ENCODE measurements at places on chromosomes 4 and X.

DNA sequence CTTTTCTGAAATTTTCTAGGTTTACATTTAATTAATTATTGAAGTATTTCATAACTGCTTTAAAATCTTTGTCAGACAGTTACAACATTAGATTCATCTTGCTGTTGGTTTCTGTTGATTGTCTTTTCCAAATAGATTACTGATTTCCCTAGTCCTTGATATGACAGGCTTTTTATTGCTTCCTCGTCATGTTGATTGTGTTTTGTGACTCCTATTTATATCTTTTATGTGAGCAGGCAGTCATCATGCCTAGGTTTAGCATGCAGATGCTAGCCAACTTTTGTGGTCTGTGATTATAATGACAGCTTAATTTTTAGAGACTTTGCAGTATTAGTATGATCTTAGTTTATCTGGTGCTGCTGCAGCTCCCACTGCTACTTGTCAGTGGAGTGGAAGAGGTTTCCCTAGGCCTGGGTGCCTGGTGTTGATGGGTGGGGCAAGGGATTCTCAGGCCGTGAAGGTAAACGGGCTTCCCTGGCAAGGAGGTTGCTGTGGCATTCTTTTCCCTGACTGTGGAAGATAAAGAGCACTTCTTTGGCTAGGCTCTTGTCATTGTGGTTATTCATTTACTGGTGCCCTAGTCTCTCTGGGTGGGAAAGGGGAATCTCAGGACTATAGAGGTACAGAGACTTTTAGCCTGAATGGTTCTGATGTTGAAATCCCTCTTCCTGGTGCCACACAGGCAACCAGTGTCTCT lies 65.7 kb downstream of the SERPINA7 start:
- DNase-seq: no peak

DNA sequence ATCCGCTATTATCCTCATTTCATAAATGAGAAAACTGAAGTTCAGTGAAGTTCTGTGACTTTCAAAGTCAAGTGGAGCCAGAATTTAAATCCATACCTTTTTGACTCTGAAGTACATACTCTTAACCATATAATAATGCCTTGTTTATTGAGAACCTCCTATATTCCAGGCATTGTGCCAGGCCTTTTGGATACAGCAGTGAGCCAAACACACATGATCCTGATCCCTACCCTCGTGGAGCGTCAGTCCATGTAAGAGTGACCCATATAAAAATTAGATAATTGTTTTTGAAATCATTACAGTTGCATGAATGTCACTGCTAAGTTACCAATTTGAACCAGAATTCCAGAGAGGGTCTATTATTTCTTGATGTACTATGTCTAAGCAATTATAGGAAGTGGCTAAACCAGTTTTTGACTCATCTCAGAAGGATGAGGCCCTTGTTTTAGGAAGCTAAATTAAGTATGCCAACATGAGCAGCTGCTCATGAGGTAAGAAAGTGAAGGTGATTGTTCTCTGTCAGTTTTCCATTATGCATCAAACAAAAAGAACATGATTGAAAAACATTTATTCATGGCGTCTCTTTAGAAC lies 289.5 kb downstream of the GLUD2 start:
- DNase-seq: no peak

DNA sequence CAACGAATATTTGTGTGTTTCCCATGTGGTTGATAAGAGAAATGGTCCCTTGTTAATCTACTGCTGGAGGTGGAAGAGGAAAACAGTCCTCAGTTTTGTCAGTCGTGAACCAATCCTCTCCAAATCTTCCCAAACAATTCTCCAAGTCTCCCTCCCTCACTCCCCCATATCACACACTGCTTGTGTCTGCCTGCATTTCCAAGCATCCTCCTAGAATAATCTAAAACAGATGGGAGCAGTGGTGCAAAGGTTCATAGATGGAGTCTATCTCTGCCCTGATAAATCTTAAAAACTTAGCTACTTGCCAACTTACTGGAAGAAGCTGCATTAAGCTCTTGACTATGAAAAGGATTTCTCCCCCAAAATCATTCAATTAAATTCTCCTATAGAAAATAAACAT lies 43.7 kb upstream of the SH3KBP1 start:
- DNase-seq: no peak

DNA sequence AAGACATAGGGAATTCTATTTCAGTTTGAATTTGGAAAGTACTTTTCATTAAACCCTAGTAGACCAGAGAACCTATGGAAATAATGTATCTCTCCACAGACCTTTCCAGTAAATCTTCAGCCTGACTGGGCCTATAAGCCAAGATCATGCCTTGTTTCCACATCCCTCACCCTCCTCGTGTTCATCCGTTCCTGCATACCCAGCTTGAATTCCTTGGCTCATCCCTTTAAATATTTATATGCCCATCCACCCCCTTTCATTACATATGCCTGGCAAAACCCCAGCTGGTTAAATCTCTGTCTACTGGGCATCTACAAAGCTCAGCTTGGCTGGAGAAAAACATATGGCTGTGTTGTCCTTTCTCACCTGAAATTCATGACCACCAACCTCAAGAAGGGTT lies 32.4 kb downstream of the SLC2A9 start:
- DNase-seq: no peak

- no peak for DNase-seq
These were observed 306.1 kb downstream of the PCDH7 start for GRCh38 chr4:31026256-31026655.

- DNase-seq: no peak
These were observed 37.4 kb upstream of the DHRSX start for GRCh38 chrX:2538031-2538757.

DNA sequence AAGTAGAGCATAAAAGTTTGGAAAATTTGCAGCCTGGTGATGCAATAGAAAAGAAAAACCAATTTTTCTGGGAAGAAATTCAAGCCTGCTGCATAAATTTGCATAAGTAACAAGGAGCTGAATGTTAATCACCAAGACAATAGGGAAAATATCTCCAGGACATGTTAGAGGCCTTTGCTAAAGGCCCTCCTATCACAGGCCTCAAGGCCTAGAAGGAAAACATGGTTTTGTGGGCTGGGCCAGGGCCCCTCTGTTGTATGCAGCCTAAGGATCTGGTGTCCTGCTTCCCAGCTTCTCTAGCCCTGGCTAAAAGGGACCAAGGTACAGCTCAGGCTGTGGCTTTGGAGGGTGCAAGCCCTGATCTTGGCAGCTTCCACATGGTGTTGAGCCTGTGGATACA lies 6.2 kb upstream of the RTL3 start:
- DNase-seq: no peak

DNA sequence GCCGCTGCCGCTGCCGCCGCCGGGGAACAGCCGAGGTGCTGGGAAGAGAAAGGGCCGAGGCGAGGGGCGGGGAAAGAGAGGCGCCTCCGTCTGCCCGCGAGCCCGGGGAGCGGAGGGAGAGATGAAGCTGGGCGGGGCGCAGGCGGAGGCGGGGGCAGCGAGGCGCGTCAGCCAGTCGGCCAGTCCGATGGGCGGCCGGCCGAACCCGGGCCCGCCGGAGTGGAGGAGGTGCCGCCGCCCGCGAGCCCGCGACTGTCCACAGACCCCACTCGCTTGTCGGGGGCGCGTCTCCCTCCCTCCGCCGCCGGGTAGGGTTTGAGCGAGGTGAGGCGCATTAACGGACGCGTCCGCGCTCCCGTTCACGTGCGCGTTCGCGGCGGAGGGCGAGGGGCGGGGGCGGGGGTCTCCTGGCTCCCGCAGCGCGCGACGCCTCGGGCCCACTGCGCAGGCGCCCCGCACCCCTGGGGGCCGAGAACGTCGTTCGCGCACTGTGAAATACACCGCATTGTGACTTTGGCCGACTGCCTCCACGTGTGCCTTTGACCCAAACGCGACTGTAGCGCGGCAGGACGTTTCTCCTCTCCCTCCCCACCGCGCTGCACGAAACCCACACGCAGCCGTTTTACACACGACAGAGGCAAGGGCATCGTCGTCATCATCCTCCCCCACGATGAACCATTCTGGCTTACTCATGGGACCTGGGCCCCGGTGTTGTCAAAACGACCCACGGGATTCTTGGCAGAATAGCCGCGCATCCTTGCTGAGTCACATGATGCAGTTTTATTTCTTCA lies at the start of gene NUDT11:
TSS of gene NUDT11 (minus strand) at position 92 of the 791 bp plus-strand sequence. CDS start 148 bp downstream, outside the sequence.
- peak; percentile 43 for DNase-seq

- no peak for DNase-seq
These were observed 34.1 kb downstream of the ADH5 start for GRCh38 chr4:99054428-99054994.

DNA sequence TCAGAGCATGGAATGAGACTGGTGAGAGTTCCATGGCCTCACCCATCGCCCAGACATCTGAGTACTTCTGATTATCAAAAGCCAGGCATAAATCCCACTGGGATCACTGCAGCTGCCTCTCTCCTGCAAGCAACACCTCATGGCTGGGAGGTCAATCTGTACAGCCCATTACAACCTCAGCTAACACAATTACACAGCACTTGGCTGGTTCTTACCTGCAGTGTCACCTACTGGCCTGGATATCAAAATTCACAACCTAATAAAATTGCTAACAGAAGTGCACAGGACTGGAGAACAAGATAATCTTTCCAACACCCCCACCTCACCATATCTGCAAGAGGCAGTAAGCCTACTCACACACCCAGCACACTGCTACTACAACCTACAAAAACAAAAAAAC lies 341.7 kb upstream of the NDST3 start:
- DNase-seq: no peak

- DNase-seq: no peak
These were observed 27.1 kb downstream of the SLAIN2 start for GRCh38 chr4:48368389-48368788.

- no peak for DNase-seq
These were observed 45.7 kb upstream of the INTU start for GRCh38 chr4:127586922-127587571.

DNA sequence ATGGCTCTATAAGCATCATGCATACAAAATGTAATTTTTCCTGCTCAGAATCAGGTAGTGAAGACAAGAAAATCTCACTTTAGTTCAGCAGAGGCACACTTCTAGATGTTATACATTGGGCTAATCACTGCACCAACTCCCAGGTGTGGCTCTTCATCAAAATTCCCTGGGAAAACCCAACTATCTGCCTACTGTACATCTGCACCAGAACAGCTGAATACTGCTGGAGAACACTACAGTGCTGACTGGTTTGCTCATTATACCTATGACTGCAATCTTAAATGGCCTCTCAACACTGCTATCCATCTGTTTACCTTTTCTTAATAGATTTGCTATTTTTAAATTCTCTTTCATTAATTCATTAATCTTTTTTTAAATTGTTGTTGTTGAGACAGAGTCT lies 92.0 kb downstream of the UGT8 start:
- DNase-seq: no peak

DNA sequence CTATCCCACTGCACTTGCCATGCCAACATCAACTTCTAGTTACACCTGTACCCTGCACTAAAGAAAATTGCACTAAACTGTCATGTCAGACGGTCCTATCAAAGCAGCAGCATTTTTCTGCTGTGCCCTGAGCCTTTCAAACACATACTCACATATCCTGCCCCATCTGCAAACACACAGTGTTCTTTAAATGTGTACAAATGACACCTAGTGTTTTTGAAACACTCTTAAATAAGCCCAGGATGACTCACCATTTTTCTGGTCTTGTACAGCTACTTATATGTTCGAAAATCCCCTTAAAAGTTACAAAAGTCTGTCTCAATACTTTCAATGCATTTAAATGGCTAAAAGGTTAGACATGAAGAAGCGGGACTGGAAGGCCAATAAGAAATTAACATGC lies 346.7 kb upstream of the PPARGC1A start:
- DNase-seq: no peak

DNA sequence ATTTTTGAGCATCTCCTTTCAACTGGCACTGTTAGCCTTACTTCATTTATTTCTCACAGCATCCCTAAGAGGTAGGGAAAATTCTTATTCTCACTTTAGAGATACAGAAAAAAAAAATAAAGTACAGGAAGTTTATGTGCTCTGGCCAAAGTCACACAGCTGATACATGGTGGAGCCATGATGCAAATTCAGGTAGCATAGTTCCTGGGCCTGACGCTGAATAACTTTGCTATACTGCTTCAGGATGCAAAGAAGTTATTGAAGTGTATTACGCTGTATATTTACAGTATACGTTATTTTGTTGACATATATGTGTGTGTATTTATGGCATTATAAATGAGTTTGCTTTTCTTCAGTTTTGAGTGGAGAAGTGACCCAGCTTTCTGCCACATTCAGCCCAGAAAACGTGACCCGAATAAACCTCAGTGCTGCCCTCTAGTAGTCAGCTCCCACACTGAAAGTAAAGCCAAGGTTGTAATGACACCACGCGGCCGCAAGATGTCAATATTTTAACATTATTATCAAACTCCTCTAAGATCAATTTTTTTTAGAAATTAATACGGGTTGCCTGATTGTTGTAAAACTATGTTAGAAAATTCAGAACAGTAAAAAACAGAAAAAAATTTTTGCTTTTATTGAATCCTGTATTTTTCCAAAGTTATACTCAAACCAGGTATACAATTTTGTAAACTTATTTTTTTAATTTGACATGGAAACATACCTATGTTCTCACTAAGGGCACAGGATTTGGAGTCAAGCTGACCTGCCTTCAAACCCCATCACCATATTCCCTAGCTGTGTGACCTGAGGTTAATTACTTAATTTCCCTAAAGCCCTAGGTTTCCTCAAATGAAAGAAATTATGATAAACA lies 3.8 kb upstream of the GUCY2F start:
- peak; percentile 31 for DNase-seq

DNA sequence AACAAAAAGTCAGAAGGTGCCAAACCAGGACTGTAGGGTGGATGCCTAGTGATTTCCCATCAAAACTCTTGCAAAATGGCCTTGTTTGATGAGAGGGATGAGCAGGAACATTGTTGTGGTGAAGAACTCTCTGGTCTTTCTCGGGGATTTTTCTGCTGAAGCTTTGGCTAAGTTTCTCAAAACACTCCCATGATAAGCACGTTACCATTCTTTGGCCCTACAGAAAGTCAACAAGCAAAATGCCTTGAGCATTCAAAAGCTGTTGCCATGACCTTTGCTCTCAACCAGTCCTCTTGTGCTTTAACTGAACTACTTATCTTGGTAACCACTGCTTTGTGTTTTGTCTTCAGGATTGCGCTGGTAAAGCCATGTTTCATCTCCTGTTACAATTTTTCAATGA lies 3.0 kb upstream of the SEC31A start:
- DNase-seq: no peak

- no peak for DNase-seq
These were observed 13.2 kb downstream of the GPC4 start for GRCh38 chrX:133402042-133402453.

GRCh38 chr4:109811707-109812106 lies 3.9 kb upstream of the GAR1 start:
- no peak for DNase-seq

GRCh38 chr4:7770224-7771050 lies 169.2 kb downstream of the AFAP1 start:
- no peak for DNase-seq

- DNase-seq: no peak
These were observed 124.3 kb upstream of the DIPK2B start for GRCh38 chrX:45324941-45325340.

GRCh38 chr4:74338792-74339333 lies 26.1 kb upstream of the EREG start:
- DNase-seq: no peak

All from stimulated activated CD4-positive, alpha-beta T cell treated with anti-CD3 and anti-CD28 coated beads, Interleukin-4, amount 100 ng/mL, for 48 hours (primary cell).